ENCODE measurements at places on chromosomes 1 and 21.

DNA sequence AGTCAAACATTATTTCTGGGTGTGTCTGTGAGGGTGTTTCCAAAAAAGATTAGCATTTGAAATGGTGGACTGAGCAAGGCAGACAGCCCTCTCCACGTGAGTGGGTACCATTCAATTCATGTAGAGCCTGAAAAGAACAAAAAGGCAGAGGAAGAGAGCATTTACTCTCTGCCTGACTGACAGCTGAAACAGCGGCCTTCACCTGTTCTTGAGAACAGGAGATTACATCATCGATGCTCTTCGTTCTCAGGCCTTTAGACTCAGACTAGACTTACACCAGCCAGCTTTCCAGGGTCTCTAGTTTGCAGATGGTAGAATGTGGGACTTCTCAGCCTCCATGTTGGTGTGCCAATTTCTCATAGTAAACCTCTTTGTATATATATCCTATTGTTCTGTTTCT, 302.3 kb downstream of the BACH1 start:
- DNase-seq, result no peak

- no peak for DNase-seq
Observed at GRCh38 chr1:242784084-242784483, 259.6 kb upstream of the PLD5 start.

- DNase-seq, result no peak
Observed at GRCh38 chr1:156884560-156885184, 8.8 kb upstream of the PEAR1 start.

- DNase-seq, result no peak
Observed at GRCh38 chr1:168506204-168506819, 37.5 kb downstream of the XCL2 start.

DNA sequence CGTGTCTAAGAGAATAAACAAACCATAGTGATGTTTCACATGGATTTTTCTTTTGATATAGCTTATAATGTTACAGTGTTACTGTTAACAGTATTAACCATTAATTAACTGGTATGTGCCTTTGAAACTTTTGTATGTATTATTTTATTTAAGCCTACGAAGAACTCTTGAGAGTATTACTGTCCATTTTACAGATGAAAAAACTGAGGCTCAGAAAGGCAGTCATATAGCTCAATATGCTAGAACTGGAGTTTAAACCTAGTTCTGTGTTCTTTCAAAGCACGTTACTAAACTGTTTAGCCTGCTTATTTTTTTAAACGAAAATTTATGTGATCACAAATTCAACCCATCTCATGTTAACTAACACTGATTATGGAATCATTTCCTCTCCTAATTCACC, 83.5 kb downstream of the POU2F1 start:
- DNase-seq, result no peak

DNA sequence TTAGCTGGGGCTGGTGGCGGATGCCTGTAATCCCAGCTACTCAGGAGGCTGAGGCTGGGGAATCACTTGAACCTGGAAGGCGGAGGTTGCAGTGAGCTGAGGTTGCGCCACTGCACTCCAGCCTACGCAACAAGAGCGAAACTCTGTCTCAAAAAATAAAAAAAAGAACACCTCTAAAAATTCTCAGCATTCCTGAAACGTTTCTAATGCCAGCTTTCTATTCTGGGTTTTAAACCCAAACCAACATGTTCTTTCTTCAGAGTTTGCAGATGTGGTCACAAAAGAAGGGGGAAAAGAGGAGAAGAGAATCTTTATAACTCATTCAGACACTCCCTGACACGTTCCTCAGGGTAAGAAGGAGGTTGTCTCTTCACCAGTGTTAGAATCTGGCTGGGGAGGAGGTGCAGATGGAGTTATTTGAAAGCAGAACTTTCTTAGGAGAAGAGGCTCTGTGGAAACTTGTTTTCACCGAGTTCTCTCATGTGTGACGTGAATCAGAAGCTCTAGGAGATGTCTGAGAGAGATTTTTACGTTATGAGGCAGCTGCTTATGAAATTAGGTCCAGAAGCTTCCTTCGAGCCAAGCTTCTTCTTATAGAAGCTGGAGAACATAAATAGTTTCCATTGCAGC, 17.8 kb upstream of the CNR2 start:
- no peak for DNase-seq

GRCh38 chr1:94725566-94725965, 94.6 kb upstream of the SLC44A3 start:
- DNase-seq, result no peak

DNA sequence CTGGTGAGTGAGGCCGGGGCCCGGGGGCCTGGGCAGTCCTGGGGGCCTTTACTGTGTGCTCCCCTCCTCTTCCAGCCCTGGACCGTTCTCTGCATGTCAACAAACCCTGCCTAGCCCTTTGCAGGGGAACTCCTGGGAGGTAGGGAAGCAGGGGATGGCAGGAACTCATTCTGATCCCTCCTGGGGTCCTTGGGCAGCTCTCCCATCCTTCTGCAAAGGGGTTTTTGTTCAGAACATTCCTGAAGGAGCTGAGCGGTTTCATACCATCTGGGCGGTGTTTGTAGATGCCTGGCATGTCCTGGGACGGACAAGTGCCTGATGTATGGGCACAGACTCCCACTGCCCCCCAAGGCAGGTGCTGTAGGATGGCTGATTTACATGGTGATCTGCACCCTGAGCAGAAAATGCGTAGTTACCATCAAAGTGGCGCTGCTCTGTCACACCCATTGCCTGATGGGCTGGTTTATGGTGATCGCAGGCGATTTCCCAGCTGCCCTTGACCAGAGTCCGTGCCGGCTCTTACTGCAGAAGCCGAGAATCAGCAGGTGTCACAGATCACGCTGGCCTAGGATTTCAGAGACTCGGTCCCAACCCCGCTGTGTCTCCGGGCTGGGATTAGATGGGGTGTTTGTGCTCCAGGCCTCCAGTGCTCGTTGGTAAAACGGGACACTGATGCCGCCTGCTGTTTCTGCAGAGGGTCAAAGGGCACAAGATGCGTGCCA, 71.6 kb upstream of the TRAPPC10 start:
- no peak for DNase-seq

DNA sequence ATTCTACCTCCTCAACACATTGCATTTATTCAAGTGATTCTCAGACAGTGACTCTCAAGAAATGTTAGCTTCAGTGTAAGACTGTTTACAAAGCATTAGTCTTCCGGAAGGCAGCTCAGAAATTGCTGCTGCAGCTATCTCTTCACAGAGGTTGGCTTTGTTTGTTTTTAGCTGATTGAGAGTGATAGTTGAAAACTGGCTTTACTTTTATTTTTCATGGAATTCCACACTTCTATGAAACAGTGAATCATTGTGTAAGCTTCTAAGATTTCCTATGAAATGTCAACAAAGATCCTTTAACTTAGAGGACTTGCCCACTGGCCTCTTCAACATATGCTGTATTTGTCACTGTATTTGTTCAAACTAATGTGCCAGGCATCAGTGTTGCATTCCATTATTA, 121.3 kb downstream of the TNNI3K start:
- DNase-seq, result no peak

DNA sequence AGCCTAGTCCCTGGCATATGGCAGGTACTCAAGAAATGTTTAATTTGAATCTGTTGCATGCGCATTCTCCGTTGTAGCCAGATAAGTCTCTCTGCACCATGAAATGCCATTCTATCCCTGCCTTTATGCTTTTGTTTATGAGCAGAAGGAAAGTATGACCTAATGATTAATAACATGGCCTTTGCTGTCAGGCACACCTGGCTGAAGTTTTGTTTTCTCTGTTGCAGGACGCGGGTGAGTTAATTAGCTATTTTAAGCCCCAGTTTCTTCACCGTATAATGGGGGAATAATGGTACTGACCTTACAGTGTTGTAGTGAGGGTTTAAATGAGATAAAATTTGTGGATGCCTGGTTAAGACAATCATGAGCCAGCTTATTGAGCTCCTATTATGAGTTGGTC, 87.7 kb downstream of the ST6GALNAC3 start:
- DNase-seq, result no peak

- no peak for DNase-seq
Observed at GRCh38 chr1:35575416-35575958, 2.4 kb downstream of the TFAP2E start.

DNA sequence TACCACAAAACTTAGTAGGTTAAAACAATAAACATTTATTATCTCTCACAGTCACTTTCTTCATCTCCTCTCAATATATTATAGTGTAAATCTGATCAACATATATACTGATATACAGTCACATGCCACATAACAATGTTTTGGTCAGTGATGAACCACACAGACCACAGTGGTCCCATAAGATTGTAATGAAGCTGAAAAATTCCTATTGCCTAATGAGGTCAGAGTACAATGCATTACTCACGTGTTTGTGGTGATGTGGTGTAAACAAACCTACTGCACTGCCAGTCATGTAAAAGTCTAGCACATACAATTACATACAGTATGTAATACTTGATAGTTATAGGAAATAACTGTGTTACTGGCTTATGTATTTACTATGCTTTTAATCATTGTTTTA, 30.1 kb downstream of the OLFML3 start:
- no peak for DNase-seq

DNA sequence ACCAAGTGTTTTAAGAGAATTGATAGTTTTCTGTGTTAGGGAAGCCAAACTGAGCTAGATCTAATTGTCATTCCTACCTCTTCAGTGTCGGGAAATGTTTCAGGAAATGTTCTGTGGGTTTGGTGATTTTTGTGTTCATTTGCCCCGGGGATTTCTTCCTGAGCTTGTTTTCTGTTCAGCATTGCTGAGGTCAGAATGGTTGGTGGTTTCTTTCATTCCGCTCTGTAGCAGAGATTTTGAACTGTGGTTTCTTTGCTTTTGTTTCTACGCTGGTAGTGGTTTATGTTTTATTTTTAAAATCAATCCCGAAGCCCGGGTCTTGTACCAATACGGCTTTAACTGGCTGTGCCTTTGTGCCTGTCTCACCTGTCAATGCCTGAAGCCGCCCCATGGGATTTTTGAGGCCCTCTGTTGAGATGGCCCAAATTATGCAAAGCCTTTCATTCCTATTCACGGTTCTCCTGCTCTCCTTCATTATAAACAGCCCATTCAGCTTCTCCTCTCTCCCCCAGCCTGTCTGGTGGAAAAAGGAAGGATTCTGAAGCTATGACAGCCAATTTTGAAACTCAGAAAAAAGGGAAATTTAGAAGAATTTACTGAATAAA, 417.2 kb upstream of the KAZN start:
- no peak for DNase-seq

GRCh38 chr1:23528250-23528978, 2.6 kb downstream of the E2F2 start:
- DNase-seq, result peak; percentile 77

DNA sequence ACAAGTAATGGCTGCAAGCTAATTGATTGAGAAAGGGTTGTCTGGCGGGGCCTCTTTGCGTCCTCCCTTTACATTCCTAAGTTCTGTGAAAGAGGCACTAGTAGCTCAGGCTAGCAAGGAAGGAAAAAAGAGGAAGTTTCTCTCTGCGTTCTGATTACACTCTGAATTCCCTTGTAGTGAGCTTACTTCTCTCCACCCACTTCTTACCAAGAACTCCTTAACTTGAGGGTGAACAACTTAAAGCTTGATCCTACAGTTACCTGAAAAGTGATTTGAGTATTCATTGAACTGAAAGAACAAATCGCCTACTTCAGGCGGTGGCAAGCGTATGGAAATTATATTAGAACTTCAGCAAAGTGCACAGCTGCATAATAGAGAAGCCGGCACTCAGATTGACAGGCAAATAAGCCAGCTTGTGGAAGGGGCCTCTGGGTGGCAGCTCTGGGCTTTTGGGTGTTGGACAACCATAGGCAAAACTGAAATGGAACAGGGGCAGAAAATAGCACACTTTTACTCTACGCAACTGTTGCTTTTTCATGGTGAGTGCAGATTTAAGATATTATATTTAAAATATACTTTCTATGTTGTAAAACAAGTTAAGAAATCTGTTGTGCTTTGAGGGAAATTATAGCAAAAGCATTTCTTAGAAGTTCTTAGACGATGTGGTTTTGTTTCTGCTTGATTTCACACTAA, 464.5 kb downstream of the USP25 start:
- DNase-seq, result no peak

- DNase-seq, result peak; percentile 11
Observed at GRCh38 chr1:206503591-206504362, 3.6 kb upstream of the RASSF5 start.

DNA sequence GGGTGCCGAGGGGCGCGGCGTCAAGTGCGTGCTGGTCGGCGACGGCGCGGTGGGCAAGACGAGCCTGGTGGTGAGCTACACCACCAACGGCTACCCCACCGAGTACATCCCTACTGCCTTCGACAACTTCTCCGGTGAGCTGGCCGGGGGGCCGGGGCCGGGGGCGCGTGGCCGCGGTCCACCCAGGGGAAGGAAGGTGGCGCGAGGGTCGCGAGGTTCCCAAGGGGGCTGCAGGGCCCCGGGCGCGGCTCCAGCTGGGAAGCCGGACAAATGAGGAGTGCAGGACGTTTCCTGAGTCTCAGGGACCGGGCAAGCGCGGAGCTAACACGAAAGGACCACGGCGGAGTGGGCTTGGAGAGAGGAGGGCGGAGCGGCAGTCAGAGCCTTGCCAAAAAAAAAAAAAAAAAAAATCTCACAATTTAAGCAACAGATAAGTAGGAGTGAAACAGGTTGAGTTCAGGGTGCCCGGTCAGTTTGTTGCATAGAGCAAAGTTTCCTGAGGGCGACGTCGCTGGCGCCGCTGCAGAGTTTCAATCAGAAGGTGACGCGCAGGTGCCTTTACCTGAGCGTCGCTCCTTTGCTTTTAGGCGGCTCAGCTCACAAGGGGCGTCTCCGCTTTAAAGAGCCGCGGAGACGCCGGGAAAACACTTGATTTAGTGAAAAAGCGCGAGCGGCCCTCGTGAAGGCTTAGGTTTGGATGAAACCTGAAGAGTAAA, 750 bp downstream of the RHOU start:
- no peak for DNase-seq

DNA sequence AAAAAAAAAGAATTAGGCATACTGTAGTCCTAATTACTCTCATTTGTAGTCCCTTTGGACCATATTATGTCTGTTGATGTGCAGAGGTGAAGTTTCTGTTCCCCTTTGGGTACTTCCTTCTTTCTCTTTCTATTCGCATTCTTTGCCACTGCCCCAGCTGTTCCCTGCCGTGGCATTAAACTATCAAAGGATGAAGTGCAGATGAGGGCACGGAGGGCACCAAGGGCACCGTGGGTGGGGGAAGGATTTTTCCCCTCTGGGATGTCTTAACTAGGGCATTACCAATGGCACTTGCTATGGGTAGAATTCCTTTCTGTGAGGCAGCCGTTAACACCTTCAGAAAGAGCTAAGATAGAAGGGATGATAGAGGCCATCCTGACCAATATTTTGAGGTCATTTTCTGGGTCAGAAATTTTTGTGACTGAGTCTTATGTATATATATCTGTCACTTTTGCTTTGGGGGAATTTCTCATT, 4.9 kb upstream of the MAPKAPK2 start:
- DNase-seq, result no peak
